T-helper 2 cell (primary cell): ENCODE measurements at places on chromosomes 13 and 19.

DNA sequence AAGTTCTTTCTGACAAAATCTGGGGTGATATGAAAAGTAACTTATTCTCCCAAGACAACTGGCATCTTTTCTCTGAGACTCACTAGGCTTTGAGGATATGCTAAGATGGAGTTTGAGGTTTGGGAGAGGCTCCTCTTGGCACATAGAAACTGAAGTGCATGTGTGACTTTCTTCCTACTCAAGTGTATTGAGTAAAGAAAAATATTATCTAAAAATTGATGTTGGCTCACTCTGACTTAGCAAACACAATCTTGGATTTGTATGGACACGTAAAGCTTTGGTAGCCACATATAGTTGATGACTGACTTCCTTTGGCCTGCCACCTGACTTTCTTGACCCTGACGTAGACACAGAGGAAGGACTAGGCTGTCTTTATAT, 71.1 kb upstream of the KLF12 start:
- DNase-seq, result no peak

GRCh38 chr13:47796816-47797215, 204.3 kb downstream of the SUCLA2 start:
- no peak for DNase-seq

DNA sequence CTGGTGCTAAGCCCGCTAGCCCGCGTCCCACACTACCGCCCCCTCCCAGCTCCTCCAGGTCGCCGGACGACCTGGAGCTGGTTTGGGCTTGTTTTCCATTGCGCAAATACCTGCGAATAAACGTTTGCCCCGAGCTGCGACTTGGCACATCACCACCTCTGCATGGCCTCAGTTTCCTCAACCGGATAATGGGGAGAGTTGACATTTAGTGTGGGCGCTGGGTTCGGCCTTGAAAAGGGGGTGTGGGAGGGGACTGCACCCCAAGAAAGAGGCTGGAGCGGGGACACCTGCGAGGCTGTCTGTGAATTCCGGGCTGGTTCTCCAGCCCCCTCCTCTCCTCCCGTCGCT, 11.0 kb upstream of the JUND start:
- DNase-seq, result no peak

- no peak for DNase-seq
Measured at GRCh38 chr13:99386495-99386894, 79.3 kb upstream of the GPR183 start.

DNA sequence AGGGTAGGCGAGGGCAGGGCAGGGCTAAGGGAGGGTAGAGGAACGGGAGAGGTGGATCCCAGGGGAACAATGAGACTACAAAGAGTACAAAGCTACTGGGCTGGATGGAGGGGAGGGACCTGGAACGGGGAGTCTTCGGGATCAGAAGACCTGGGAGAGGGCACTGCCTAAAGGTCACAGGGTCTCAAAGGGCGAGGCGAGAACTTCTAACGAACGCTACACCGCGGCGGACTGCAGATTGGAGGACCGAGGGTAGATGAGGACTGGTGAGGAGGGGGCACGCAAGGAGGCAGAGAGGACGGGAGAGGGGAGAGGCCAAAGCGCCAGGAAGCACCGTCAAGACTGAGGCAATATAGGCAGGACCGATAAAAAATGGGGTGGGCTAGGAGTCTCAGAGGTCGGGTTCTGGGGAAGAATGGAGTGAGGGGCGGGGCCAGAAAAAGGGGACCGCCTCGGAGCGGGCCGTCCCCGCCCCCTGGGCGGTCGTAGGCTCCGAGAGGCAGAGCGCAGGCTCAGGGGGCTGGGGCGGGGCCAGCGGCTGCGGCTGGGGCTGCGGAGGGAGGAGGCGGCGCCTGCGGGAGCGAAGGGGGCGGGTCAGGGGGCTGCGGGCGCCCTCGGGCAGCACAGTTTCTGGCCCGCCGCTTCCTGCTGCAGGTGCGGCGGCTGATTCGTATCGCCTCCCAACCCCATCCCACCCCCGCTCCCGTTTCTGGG, 1.3 kb upstream of the KCNC3 start:
- DNase-seq, result peak; percentile 59

DNA sequence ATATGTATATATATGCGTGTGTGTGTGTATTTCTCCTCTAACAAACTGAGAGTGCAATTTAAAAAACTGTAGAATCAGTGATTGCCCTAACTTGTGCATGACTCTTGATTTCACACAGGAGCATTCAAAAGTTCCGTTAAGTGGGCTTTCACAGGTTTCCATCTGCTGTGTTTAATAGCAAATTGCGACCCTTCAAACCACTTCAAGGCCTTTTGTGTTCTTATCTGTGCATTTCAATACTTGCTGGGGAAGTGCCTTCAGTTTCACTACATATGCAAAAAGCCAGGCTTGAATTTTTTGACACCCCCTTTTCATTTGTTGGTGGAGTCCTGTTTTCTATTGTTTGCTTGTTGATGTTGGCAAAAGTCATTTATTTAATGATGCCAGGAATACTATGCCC, 158.0 kb downstream of the TM9SF2 start:
- DNase-seq, result no peak

DNA sequence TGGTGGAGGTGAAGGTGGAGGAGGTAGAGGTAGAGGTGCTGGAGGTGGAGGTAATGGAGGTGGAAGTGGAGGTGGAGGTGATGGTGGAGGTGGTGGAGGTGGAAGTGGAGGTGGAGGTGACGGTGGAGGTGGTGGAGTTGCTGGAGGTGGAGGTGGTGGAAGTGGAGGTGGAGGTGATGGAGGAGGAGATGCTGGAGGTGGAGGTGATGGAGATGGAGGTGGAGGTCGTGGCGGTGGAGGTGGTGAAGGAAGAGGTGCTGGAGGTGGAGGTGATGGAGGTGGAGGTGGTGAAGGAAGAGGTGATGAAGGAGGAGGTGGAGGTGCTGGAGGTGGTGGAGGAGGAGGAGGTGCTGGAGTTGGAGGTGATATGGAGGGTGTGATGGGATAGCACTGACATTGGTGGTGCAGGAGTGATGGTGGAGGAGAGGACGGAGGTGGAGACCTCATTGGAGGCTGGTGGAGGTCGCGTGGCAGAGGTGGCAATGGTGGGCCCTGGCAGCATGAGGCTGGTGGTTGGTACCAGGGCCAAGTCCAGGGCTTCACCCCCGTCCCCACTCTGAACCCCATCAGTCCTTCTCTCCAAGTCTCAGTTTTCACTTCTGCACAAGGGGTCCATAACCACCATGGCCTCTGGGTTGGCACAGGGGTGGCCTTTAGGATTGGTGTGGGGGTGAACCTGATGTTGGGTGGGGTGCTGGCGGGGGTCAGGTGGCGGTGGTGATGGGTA, 15.8 kb downstream of the ONECUT3 start:
- no peak for DNase-seq

DNA sequence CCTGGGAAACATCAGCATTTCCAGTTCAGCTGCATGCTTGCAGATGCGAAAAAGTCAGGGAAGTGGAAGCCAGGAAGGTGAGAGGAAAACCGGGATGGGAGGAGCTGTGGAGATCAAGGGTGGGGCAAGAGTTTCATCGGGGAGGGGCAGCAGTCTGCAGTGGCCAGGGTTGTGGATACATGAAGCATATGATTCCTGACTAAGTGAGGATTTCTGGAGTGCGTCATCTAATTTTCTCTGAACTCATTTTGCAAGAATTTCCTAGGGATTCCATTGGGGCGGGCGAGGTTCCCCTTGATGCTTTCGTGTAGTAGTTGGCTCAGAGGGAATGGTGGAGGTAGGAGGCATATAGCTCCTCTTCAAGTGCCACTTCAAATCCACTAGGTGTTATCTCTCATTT, 344.1 kb upstream of the TMTC4 start:
- no peak for DNase-seq

DNA sequence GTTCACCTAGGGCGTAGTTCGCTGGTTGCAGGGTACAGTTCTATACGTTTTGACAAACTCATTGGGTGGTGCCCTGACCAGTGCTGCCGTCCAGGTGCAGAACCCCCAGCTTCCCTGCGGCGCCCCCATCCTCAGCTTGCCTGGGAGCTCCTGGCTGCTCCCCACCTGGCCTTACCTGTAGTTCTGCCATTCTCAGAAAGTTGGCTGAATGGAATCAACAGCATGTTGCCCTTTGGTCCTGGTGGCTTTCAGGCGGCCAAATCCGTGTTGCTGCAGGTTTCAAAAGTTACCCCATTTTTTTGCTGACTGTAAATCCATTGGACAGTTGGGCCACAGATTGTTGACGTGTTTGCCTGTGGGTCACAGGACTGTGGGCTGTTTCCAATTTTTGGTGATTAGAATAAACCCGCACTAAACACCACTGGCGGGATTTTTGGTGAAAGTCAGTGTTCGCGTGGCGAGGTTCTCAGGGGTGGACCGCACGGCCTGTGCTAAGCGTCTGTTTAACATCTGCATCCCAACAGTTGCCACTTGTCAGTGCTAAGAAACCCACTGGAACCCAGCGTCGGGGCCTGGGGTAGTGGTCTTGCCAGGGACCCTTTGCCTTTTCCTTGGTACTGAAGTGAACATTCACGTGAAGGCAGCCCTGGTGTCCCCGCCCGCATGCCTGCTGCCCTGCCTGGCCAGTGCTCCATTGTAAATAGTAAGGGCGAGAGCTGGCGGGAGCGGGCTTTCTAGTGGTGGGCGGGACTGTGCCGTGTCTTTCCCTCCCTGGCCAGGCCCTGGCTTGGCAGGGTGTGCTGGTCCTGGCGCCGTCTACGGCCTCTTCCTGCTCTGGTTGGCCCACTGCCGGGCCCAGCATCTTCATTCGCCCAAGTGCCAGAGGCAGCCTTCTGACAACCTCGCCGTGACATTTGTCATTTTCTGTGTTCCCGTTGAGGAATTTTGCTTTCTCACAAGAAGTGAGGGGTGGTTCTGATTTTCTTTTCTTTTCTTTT, 3.3 kb downstream of the DOT1L start:
- DNase-seq, result no peak

DNA sequence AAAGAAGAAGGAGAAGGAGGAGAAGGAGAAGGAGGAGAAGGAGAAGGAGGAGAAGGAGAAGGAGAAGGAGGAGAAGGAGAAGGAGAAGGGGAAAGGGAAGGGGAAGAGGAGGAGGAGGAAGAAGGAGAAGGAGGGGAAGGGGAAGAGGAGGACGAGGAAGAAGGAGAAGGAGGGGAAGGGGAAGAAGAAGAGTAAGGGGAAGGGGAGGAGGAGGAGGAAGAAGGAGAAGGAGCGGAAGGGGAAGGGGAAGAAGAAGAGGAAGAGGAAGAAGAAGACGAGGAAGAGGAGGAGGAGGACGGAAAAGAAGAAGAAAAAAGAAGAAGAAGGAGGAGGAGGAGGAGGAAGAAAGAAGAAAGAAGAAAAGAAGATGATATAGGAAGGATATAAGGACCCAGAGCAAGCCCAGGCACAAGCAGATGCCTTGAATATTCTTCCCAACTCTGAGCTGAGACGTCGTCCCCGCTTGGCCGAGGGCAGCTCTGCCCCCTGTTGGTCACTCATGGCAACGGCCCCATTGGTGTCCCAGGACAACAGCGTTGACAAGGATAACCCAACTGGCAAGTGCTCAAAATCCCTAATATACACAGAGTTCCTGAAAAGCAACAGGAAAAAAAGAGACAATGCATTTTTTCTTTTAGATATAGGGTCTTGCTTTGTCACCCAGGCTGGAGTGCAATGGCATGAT, 30.6 kb upstream of the IGSF23 start:
- no peak for DNase-seq

DNA sequence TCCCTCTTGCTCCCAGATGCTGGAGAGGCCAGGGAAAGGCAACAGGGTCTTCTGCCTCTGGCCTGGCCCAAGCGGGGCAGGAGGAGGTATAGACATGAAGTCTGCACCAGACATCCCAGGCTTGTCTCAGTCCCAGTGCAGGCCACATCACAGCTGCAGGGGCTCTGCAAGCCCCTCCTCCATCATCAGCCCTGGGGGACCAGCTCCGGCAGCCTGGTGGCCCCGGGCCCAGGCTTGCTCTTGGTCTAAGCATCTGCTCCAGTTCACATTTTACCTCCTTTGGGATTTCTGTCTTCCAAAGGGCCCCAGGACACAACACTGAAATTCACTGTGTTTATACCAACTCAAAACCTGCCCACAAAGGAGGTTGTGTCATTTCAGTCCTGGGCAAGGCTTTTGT, 359.4 kb downstream of the ZNF536 start:
- DNase-seq, result no peak

GRCh38 chr19:4908781-4909155, 533 bp upstream of the UHRF1 start:
- no peak for DNase-seq

DNA sequence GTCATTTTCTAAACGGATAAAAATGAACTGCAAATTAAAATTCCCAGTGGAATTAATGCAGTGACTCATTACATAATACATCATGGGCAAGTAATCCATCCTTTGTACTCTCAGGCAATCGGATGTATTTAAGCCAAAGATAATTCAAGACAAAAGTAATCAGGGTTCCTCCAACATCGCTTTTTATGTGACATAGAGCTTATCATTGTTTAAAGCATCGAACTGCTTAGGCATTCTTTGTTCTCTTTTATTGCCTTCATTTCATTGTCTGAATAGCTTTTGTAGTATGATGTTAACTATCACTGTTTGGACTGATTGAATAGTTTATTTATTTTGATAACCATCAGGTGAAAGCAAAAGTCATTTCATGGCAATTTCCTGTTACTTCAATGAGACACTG, 209.4 kb downstream of the ITGBL1 start:
- no peak for DNase-seq

DNA sequence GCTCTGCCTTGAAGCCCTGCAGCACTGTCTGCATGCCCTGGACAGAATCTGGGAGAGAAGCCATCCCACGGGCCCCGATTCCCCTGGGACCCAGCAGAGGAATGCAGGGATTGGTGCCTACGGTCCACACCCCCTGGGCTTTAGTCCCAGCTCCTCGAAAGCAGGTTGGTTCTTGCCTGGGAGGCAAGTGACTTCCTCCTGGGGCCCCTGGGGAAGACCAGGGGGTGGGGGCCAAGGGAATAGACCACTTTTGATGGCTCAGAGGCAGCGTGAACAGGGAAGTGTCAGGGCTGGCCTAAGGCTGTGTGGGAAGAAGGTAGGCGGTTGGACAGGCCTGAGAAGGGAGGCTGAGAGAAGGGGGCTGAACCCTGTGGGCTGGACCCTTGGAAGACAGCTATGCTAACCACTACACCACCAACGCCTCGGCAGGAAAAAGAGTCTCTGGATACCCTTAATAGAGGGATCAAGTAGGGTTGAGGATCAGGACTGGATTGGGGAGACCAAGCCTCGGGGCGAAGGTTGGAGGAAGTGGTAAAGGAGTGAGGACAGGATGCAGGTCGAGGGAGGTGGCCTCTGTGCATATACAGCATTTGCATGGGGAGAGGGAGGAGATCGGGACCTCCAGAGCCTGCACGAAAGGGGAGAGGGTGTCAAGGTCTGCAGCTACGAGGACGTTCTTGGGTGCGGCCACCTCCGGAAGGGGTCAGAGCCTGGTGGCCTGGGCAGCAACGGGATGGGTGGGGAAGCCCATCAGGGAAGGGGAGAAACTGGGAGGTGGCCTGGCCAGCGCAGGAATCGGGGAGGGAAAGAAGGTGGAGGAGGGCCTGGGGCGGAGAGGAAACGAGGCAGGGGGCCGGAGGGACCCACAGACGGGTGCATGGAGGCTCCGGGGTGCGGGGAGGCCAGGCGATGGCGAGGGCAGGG, 709 bp downstream of the DPP9 start:
- no peak for DNase-seq

DNA sequence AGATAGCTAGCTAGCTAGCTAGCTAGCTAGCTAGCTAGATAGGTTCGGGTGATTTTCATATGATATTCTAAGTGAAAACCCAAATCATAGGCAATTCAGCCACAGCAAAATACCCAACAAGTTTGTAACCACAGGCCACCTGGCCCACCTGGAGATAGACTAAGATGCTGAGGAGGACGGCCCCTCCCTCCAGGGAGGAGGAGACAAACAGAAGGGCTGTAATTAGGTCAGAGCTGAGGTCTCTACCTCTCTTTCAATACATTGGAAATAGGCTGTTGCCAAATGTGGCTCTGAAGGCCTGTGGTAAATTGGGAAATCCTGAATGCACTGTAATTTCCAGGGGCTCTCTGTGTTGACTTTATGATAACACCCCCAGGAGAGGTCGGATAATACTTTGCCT, 382.2 kb downstream of the FGF9 start:
- DNase-seq, result no peak
